ENCODE measurements at places on chromosomes 2 and 18. TPM values are rescaled to one million over a fixed set of nuclear protein-coding genes. Genes with fewer than 3 reads are reported as not detected.

GRCh38 chr2:169119851-169120250 is 50.5 kb downstream of the DHRS9 start:
- DNase-seq = no peak

DNA sequence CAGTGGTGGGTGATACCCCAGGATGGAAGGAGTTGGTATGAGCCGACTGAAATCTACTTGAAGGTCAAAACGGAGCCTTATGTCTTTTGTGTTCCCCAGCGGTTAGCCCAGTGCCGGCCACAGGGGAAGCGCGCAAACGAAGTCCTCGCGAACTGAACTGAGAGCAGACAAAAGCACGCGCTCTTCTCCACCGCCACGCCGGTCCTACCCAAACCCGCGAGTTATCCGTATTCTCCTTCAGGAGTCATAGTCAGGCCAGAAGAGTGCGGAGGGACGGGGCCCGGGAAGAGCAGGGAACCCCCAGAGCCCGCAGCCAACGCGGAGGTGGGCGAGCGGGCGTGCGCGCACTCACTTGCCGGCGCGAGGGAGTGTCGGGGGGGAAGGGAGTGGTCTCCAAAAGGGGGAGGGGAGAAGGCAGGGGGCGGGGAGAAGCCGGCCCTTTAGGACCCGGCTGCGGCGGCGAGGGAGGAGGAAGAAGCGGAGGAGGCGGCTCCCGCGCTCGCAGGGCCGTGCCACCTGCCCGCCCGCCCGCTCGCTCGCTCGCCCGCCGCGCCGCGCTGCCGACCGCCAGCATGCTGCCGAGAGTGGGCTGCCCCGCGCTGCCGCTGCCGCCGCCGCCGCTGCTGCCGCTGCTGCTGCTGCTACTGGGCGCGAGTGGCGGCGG is at the start of gene IGFBP2:
IGFBP2 (plus strand) TSS at position 469 of the 664 bp plus-strand sequence; CDS start at position 573, 104 bp downstream.
- DNase-seq = no peak

DNA sequence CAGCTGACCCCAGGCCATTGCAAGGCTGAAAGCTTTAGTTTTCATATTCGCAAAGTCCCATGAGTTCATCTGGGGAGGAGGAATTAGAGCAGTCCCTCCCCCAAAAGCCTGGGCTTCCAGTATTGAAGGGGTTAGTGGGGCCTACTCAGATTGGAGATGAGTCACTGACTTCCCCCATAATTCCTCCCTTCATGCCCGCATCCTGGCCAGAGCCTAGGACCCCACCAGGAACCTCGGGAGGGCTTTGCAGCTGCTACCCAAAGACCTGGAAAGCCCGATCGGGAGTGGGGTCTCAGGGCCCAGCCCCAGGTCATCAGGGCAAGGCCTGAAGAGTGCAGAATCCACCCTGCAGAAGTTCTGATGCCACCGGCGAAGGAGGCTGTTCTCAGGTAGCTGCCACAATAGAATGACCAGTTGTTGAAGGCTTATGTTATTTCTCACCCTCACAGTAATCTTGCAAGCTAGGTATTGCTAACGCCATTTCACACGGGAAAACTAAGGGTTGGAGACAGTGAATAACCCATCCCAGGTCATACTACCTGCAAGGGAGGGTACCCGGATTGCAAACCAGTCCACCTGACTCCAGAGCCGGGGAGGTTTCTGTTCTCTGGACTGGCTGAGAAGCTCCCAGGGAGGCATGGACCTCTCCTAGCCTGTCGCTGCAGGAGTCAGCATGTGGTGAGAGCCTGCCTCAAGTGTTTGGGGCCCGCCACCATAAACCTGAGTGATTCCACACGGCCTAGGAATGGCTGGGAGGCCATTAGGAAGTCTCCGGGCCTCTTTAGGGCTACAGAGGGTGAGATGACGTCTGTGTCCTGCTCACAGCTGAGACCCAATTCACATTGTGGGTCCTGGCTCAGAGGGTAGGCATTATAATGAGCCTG is 5.8 kb upstream of the ARID5A start:
- DNase-seq = no peak

DNA sequence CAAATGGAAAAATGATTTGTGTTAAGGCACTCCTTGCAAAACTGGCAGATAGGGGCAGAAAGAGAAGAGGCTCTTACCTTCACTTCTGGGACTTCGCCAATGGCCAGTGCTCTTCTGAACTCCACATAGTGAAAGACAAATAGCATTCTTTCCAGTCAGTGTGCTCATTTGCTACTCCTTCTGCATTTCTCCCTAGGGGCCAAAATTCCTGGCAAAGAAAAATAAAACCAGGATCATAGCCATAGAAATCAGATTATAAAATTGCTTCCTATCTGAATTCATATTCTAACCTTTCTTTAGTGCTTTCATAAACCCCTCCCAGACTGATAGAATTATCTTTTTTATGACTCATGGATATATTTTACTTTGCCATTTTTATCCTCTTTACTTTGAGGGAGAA is 56.9 kb upstream of the PELI1 start:
- DNase-seq = no peak

DNA sequence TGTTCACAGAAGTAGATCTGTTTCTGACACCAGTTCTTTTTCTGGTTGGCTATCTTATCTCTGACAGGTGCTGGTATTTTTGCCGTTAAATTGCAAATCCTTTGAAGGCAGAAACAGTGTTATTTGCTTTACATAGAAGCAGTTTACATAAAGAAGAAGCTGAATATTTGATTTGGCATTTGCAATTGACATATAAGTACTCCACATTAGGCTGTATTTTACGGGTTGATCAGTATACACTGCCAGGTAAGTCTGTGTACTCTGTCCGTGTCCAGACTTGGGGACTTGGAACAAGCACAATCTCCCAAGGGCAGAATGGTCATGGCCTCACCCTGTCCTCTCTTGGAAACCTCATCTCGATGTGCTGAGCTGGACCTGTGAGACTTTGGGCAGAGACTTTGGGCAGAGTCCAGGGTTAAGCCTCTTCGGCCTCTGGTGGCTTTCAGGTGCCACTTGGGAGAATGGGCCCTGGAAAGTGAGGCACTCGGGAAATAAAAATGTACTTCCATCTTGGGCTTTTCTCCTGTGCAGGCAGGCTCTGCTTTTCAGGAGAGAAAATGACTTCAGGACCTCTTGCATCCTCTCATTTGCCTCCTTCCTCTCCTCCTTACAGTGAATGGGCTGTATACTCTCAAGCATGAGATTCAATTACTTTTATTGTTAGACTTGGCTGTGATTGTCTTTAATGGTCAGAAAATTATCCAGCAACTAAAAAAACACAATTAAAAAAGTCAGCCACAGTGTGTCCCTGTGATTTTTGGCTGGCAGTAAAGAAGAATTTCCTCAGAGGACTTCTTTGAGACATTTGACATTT is 108.5 kb downstream of the RAPGEF4 start:
- DNase-seq = no peak

- no peak for DNase-seq
Measured at GRCh38 chr18:69528435-69528834, 127.7 kb downstream of the DOK6 start.

The DNAH6 gene
- total RNA-seq = 6.3 TPM

The ALS2 gene
- 24.7 TPM for total RNA-seq

Data from lower lobe of right lung (tissue), 2 donors.